ENCODE measurements at places on chromosomes 5 and 9.
A peak's percentile ranks its signal among the peaks of the same experiment; 100 is the strongest.

GRCh38 chr9:124202447-124202971 is 55.2 kb upstream of the NEK6 start:
- DNase-seq = peak; percentile 84

- no peak for DNase-seq
These were observed 29.6 kb downstream of the ERAP2 start for GRCh38 chr5:96905864-96906263.

- no peak for DNase-seq
These were observed 222.8 kb upstream of the MSX2 start for GRCh38 chr5:174501461-174502069.

DNA sequence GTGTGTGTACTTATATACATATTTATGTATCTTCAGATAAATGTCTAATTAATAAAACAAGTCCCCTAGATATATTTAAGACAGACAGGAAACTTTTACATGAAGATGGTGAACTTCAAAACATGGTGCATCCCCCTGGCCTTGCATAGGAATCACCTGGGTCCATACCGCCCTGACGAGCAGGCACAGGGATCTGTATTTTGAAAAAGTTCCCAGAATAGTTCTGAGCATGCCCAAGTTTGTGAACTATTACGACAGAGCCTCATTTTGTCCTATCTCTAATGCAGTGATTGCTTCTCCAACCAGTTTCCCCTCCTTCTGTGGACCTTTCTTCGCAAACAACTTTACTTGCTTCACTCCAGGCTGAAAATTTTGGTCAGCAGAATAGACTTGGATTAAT is 98.1 kb downstream of the APBA1 start:
- no peak for DNase-seq

DNA sequence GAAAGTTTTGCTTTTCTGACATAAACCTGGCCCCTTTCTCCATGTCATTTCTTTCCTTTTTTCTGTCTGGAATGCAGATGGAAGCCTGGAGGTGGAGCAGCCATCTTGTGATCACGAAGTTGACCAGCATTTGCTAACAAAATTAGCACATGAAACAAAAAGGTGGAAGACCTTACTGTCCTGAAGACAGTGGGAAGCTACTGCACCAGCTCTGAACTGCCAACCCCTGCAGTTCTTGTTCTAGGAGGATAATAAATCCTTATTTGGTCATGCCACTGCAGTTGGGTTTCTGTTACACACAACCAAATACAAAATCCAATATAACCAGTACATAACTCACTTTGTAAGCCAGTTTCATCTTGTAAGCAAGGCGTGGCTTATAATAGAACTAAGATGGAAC is 249.4 kb upstream of the TBCA start:
- DNase-seq = no peak

- DNase-seq = no peak
These were observed 89.6 kb downstream of the TARS1 start for GRCh38 chr5:33530183-33531036.

DNA sequence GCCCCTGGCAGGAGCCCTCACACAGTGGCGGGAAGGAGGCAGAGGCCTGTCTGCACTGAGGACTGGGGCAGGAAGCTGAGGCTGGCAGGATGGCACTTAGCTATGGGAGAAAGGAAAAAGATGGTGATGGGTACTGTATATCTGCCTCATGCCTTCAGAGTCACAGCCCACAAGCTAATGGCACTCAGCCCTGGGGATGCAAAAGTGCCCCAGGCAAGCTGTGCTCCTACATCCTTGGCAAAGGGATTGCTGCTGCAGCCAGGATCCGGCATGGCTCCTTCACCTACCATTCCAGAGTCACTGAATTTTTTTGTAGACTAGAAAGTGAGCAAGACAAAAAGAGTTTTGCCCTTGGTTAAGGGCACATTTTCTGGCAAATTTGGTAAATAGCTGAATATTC is 8.7 kb downstream of the ACSL6 start:
- DNase-seq = no peak

- DNase-seq = no peak
These were observed 47.2 kb downstream of the SGTB start for GRCh38 chr5:65674749-65675148.

GRCh38 chr5:175466700-175467318 is 11.6 kb upstream of the SFXN1 start:
- peak; percentile 72 for DNase-seq

DNA sequence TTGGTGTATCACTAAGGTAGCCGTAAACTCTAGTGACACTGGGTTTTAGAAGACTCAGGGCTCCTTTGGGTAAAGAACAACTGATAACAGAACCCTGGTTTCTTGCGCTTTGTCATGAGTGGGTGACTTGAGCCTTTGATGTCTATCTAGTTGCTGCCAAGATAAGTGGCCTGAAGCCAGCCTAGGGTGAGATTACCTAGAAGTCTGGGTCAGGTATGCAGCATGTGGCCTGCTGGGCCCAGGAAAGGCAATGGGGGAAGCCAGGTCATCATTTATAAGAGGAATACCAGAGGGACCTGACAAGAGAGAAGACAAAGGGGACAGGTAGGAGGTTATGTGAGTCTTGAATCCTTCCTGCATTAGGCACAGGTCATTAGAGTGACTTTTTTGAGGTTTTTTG is 23.2 kb upstream of the GARNL3 start:
- no peak for DNase-seq

GRCh38 chr5:179264783-179265513 is 80.3 kb downstream of the ADAMTS2 start:
- peak; percentile 62 for DNase-seq

DNA sequence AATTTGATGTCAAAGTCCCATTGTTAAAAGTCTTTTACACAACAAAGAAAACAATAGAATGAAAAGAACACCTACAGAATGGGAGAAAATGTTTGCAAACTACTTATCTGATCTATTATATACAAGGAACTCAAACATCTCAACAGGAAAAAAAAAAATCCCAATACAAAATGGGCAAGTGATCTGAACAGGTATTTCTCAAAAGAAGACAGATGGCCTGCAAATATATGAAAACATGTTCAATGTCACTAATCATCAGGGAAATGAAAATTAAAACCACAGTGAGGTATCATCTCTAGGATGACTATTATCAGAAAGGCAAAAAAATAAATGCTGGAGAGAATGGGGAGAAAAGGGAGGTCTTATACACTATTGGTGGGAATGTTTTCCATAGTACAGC is 301.8 kb downstream of the ARHGAP26 start:
- no peak for DNase-seq

DNA sequence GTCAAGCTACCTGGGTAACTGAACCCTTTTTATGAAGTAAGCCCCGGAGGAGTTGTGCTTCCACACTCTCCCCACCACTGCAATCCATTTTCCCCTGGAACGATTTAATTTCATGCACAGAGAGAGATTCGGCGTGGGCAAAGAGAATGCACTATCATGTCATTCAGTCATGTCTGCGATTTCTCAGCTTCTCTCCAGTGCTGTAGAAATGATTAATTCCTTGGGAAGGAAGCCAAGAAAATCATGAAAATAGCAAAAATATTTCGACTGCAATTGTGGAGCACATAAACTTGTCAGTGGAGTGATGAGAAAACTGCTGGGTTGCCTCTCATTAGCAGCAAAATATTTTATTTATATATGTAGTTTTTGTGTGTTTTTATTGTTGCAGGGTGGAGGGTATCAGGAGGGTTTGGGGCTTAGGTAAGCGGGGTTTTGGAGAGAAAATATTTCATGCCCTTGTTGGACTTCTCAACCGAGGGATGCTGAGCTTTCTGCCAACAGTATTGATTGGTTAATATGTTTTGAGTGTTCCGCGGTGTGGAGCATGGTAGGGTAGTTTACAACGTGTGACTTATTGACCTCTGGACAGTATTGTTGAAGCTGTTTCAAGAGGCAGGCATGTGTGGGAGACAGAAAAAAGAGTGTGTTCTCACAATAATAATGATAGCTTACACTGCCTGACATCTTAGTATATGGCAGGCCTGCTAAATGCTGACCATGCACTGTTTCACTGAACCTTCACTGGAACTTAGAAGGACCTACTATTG is 69.3 kb downstream of the SGCD start:
- no peak for DNase-seq

DNA sequence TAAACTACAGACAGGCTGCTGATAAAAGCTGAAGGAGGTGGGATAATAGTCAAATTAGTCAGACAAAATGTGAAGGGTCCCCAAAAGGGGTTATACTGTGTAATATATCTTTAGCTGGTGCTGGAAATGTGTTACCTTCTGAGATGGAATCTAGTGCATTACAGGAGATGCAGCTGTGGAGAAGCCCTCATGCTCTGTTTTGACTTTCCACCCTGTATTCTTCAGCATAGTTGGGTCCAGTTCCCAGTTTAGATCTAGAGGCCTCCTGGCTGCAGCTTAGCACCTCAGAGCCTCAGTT is 122.6 kb downstream of the PAPPA start:
- no peak for DNase-seq

DNA sequence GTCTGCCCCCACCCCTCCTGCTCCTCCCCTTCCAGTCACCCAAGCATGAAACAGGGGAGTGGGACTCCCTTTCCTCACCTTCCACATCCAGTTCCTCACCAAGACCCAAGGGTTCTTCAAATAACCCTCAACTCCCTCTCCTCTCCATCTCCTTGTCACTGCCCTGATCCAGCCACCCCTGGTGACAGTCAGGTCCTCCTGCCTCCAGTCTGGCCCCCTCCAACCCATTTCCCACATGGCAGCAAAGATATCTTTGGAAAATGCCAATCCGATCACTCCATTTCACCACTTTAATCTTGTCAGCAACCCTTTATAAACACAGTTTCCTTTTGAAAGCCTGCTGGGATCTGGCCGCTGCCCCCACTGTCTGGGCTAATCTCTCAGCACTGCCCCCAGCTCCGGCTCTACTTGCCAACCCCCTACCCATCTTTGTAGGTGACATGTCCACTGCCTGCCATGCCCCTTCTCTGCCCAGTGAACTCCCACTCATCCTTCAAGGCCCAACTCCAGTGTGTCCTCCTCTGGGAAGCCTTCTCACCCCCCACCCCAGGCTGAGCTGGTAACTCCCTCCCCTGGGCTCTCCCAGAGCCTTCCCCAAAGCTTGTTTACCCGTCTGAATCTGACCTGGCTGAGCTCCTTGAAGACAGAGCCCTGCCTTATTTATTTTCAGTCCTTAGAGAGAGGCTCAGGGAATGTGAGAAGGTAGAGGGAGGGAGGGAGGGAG is 781 bp upstream of the MYOZ3 start:
- DNase-seq = no peak

DNA sequence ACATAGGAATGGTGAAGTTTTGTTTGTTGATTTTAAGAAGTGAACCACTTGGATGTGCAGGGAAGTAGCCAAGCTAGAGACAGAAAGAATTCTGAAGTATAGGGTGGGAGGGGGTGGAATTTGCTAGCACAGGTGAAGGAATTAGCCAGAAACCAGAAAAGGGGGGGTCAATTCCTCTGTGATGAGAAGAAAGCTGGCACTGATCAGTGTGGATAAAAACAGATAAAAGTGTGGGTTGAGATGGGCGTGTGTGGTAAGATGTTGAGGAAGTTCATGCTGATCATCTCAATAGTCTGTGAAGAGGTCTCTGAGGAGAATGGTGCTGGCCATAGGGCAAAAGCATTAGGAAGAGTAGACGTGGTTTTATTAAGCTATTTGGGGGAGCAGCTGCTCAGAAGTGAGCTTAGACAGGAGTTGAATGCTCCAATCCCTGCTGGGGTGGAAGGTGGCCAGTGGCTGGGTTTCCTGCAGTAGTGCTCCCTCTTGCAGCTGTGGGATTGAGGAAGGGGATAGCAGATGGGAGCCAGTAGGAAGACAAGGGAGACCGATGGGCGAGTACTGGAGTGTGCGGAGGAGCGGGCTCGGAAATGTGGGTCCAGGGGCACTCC is 88.7 kb upstream of the ELL2 start:
- DNase-seq = no peak

- no peak for DNase-seq
These were observed 71.0 kb downstream of the FER start for GRCh38 chr5:108818613-108819272.

DNA sequence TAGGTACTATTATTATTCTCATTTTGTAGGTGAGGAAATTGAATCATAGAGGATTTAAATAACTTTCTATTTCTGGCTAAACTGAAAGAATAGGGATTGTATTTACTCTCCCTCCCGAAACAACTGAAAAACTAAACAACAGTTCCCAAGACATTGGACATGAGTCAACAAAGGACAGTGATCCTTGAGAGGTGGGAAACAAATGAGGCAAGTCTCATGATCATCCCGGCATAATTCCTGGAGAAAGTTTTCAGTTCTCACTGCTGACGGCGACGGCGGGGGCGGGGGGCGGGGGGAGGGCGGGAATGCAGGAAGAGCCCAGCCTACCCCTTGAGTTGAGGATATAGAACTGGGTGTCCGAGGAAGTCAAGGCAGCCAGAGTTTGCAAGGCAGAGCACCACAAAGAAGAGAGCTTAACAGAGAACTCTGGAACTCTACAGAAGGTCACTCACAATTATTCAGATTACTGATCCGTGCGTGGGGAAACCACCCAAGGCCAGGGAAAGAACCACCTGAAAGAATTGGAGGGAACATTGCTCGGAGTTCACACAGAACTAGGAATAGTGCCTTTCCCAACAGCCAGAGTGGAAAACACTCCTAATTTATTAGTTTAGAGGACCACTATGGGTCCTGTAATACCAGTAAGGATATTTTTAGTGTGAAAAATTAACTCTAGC is 27.4 kb upstream of the WHRN start:
- no peak for DNase-seq

GRCh38 chr5:5616247-5616895 is 193.9 kb downstream of the ICE1 start:
- no peak for DNase-seq

DNA sequence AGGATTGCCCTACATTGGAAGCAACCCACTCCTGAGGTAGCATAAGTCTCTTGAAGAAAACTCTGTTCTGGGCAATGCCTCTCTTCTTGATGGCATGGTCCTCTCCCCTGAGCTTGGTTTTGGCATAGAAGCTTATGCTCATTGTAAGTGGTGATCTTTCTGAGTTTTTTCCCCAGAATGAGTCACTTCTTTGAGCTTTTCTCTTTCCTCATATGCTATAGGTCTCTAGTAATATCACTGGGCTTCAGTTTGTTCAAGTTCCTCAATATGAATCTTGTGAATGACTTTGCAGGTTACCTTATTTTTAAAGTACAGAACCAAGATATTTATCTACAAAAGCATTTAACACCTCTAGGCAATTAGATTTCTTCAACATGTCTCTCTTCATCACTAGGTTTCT is 76.5 kb upstream of the ATG10 start:
- DNase-seq = no peak

GRCh38 chr9:93252781-93253530 is 69.0 kb downstream of the WNK2 start:
- peak; percentile 60 for DNase-seq

GRCh38 chr9:3868012-3868411 is 342.2 kb upstream of the RFX3 start:
- no peak for DNase-seq

GRCh38 chr5:26148569-26149107 is 889.7 kb downstream of the CDH9 start:
- no peak for DNase-seq

GRCh38 chr5:52997424-52997823 is 8.3 kb downstream of the ITGA2 start:
- DNase-seq = no peak

GRCh38 chr5:108334225-108334624 is 47.7 kb downstream of the FBXL17 start:
- no peak for DNase-seq

GRCh38 chr9:18438300-18438925 is 35.5 kb upstream of the ADAMTSL1 start:
- DNase-seq = peak; percentile 72
